ENCODE measurements at places on chromosomes 16 and 17.

- no peak for DNase-seq
Measured at GRCh38 chr17:80884811-80885210, 106.8 kb upstream of the CHMP6 start.

DNA sequence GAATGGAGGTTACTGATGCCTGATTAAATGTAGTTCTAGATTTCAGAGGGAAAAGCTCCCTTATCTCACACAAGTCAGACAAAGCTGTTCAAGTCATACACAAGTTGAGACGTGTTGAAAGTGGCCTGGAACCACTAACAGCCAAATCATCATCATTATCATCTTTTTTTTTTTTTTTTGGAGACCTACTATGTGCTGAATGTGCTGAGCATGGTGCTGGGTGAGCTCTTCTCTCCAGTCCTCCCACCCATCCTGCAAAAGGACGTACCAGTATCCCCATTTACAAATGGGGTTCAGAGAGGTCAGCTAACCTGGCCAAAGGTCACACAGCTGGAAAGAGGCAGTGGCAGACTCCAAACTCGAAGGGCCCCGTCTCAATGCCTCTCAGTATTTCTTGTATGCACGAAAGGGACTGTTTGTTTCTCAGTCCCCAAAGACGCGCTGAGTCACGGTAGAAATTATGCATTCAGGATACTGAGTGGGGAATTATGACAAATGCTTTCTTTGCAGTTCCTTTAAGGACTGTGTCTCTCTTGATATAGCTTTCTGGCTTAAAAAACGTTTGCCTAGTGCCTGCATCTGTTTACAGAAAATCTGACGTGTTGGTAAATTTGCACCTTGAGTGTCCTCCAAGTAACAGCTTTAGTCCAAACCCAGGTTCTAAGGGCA, 235.5 kb downstream of the XYLT1 start:
- DNase-seq: no peak

DNA sequence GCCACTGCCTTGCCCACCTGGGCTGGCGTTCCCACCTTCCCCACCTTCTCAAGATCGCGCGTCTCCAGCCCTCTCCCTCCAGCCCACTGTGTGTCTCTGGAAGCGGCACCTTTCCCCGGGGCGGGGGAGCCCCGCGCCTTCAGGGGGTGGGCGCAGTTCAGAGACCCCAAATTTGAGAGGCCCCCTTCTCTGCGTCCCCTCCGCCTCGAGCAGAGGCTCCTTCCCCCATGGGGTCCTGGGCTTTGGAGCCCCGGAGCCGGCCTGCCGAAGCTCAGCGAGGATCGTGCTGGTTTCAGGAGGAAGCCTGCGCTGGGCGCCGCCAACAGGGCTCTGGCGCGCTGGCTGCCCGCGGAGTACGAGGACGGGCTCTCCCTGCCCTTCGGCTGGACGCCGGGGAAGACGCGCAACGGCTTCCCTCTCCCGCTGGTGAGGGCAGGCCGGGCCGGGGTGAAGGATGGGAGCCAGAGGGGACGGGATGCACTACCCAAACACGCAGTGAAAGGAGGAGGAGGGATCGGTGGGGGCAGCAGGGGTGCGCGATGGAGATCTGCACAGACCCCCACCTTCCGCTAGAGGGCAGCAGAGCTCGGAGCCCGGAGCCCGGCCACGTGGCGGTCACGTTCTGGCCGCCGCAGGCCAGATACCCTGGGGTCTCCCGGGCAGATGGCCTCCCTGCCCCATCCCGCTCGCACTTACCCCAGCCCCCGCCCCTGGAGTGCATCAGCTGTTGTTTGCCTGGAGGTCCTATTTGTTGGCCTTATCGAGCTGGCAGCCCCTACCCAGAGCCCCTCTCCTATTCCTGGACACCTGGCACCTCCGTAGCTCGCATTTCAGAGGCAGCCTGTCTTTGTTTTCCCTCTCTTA, 11.1 kb downstream of the LPO start:
- DNase-seq: peak; percentile 54

DNA sequence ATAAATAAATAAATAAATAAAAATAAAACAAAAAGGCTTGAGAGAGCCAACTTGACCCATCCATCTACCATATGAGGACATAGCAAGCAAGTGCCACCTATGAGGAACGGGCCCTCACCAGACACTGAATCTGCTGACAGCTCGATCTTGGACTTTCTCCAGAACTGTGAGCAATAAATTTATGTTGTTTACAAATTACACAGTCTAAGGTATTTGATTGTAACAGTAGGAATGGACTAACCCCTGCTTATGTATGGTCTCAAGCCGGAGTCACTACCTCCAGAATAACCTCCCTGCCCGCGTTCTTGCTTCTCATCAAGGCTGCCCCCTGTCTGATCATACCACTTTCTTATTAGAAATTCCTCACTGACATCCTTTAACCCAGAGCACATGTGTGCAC, 9.9 kb downstream of the SLC5A11 start:
- no peak for DNase-seq

DNA sequence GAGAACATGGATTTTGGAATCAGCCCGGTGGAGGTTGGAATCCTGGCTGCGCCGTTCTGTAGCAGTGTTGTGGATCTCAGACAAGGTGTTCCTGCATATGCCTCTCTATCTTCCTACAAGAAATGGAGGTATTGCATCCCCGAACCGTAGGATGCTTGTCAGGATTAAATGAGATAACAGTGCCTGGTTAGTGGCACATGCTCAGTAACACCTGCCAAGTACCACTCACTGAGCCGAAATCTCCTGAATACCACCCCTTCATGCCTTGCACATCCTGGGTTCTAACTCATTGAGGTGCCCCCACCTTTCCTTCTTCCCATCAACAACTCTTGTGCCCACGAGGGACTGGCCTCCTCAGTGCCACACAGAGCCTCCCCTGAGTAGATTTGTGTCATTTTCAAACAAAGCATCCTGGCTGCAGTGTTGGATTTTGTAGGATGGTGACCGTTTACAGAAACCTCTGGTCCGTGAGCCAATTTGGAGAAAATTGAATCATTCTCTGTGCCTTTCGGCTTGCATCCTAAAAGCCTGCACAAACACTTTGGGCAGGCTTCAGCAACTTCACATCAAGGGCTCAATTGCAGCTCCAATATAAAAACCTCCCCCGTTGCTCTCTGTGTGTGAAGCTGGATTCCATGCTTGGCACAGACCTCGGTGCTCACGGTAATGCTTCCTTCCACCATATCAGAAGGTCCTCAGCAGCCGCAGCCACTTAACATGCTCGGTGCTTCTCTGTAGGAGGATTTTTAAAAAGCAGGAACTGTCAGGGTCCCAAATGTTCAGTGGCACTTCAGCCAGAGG, 84.2 kb downstream of the WWOX start:
- DNase-seq: no peak

GRCh38 chr16:82672676-82673075, 45.9 kb downstream of the CDH13 start:
- no peak for DNase-seq

DNA sequence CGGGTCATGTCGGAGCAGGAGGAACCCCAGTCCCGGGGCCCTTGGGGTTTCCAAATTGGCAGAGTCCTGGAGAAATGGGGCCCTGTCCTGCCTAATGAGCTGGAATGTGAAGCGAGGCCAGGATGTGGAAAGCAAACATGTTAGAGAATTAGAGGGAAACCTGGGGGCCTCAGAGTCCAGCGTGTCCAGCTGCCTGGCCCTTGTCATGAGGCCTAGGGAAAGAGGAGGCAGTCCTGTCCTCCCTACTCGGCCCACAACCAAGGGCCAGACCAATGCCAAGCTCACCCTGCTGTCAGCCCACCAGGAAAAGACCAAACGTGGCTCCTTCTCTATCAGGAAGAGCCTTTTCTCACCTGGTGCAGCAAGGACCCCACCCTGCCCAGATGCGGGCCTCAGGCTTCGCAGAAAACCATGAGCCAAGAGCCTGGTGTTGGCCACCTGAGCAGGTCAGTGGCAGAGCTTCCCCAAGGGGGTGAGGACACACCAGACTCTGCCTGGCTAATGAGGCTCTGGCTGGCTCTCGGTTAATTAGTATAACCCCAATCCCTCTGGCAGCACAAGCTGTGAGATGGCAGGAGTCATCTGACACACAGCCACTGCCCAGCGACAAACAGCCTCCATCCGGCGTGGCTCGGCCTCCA, 10.1 kb downstream of the TEKT5 start:
- DNase-seq: no peak

GRCh38 chr16:11429123-11429522, 83.9 kb downstream of the RMI2 start:
- DNase-seq: no peak

- DNase-seq: no peak
Measured at GRCh38 chr16:63230421-63231040, 1194.3 kb upstream of the CDH8 start.

GRCh38 chr16:49473773-49474172, 100.2 kb downstream of the C16orf78 start:
- DNase-seq: no peak

GRCh38 chr17:975371-975915, 4.1 kb downstream of the NXN start:
- no peak for DNase-seq

- DNase-seq: no peak
Measured at GRCh38 chr17:50638606-50638965, 3.9 kb downstream of the ABCC3 start.

- peak; percentile 52 for DNase-seq
Measured at GRCh38 chr17:44865231-44865660, 17.6 kb downstream of the HIGD1B start.

- no peak for DNase-seq
Measured at GRCh38 chr16:84597528-84597896, 20.4 kb downstream of the COTL1 start.

DNA sequence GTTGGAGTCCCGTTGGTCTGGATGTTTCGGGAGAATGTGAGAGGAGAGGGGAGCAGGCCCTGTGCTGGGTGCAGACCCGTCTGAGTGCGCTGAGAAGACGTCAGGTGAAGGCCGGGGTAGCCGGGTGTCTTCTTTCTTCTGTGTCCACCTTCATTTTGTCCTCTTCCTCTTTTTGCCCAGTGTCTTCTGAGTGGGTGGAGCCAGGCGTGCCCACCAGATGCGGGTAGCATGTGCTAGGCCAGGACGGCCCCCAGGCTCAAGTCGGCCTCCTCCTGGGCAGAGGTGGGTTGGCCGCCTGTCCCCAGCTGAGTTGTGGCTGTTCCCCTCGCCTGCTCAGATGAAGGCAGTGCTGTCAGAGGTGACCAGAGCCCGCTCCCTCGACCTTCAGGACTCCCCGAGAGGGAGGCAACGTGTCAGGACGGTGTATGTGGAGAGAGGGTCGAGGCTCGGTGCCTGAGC, 3.5 kb downstream of the METRNL start:
- DNase-seq: no peak

DNA sequence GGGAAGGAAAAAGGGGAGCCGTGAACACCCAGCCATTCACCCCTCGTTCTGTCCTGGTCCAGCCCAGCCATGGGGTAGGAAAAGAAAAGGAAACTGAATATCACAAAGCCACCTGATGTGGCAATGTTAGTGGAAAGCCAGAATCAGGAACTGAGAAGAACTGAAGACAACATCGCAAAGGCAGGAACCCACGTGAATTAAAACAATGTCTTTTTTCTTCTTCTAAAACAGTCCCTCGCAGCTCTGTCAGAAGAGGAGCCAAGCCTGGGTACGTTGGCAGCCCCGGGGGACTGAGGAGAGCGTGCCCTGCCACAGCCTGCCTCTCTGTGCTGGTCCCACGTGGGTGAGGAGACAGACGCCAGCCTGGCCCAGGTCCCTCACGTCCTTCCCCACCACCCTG, 55.0 kb downstream of the ZNF423 start:
- no peak for DNase-seq

DNA sequence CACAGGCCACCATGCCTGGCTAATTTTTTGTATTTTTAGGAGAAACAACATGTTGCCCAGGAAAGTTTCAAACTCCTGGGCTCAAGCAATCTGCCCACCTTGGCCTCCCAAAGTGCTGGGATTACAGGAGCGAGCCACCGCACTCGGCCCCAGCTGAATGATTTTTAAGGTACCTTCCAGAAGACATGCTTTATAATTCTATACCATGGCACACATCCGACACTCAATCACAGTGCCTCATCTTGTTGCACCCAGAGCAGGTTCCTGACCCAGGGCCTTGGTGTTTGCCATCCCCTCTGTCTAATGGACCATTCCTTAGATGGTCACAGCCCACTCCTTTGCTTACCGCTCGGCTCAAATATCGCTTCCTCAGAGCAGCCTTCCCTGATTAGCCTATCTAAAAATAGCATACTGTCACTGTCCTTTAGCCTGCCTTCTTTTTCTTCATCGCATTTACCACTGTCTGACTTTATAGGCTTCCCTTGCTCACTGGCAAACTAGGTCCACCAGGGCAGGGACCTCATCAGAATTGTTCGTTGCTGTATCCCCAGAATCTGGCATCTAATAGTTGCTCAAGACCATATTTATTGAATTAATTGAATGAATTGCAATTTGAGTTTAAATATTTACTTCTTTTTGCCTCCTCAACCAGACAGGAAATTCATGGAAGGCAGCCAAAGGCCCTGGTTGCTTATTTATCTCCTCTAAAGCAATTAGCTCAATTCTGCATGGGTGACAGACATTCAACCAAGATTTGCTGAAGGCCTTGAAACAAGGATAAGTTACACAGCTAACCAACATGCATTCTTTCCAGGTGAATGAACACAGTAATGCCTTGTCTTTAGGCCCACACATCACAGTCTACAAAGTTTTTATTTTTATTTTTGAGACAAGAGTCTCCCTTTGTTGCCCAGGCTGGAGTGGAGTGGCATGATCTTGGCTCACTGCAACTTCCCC, 6.3 kb upstream of the TENT4B start:
- no peak for DNase-seq

DNA sequence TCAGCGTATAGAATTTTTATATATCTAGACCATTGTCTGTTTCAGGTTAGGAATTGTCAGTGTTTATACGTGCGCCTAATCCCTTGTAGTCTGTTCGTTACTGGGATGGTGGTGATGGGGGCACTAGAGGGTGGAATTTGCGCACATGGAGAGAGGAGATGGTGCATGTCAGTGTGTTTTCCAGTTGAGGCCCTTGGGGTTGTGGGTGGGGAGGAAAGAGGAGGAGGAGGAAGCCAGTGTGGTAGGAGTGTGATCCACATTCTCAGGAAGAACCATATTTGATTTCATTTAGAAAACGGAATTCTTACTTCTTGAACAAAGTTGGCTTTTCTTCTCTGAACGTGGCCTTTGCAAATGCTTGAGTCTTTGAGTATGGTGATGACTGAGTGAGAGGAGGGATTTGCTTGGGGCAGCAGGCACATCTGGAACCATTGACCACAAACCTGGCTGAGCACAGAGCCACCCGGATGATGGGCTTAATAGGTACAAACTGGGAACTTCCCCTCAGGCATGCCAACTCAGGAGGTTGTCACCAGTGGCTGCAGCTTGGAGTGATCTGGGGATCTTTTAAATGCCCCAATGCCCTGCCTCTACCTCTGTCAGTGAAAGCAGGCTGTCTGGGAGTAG, 98.9 kb downstream of the PRKCB start:
- no peak for DNase-seq

DNA sequence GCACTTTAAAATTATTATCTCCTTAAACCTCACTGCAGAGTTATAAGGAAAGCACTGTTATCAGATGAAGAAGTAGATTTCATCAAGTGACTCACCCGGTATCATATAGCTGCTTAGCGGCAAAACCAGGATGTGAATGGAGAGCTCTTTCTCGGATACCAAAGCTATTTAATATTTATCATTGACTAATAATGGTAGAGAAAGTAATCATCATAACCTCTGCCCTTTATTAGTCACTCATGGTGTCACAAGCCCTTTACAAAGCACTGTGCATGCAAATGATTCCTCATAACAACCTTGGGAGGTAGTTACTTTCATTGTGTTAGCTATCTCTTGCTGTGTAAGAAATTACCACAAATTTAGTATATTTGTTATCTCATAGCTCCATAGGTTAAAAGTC, 592.9 kb downstream of the MAF start:
- DNase-seq: no peak

- no peak for DNase-seq
Measured at GRCh38 chr17:9890124-9890523, 14.9 kb downstream of the RCVRN start.

GRCh38 chr17:231966-232807, 50.7 kb upstream of the DOC2B start:
- no peak for DNase-seq

Measured in activated naive CD4-positive, alpha-beta T cell (primary cell).